RCC 7860 (cell line): ENCODE measurements at places on chromosomes 5 and 9.

DNA sequence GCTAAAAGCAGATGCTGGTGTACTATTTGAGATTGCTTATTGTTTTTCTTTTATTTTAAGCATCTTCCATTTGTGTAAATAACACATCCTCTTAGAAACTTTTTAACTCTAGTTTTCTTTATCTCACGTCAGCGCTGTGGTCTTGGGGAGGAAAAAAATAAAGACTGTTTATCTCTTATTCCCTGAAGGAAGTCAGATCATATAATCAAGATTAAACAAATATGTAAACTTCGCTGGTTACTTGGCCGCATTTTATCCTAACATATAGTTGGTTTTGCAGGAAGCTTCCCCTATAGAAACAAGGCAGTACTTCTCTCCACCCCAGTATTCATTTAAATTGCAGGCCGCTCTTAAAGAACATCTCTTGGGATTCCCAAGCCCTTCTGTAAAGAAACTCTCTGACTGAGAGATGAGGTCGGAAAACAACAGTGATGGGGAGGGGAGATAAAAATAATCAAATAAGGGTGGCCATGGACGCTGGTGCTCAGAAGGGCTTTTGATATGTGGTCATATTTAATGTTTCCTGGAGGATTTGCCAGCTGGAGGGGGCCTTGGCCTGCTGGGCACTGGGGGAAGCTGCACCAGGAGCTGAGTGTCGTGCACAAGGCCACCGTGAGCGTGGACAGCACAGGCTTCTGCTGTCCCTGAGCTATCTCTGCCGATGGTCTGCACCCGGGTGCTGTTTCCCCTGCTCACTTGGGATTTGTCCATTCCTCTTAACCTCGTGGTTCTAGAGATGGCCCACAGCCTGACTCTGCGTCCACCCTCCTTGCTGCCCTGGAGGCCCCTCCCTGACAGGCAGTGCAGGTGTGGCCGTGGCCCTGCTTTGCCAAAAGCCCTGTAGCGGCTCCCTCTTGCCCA, 23.8 kb downstream of the NEURL1B start:
- DNase-seq: no peak

DNA sequence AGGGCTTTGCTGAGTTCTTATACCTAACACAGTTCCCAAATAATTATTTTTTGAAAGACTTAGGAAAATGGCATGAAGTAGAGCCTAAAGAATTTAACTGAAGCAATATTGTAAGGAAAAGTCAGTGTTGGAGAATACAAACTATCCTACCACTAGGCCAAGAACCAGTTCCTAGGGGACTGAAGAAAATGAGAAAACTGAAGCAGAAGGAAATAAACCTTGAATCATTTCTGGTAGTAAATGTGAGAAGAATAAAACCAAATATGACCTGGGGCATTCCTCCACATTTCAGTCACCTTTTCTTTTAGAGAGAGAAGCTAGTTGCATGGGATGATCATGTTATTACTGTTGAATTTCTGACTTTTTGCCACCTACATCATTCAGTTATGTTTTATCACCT, 1393.9 kb upstream of the C9orf72 start:
- no peak for DNase-seq

GRCh38 chr5:92378966-92379611, 996.0 kb upstream of the ARRDC3 start:
- DNase-seq: peak; percentile 44

DNA sequence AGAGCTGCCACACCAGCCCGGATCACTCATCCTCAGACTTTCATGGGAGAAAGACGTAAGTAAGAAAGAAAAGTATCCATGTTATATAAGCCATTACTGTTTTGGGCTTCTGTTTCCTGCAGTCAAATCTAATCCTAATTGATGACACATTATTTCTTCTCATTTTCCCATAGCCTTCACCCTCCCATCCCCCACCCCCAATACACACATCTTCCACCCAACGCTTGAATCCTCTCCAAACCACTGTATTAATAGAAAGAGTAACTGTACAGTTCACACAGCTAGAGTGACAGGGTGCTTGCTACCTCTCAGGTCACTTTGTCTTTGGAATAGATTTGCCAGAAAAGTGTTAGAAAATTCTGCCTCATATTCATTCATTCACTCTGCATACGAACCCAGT, 69.3 kb upstream of the IL17B start:
- no peak for DNase-seq

GRCh38 chr5:37888476-37888875, 48.6 kb upstream of the GDNF start:
- peak; percentile 68 for DNase-seq

- no peak for DNase-seq
Measured at GRCh38 chr9:134683714-134684374, 42.2 kb downstream of the COL5A1 start.

DNA sequence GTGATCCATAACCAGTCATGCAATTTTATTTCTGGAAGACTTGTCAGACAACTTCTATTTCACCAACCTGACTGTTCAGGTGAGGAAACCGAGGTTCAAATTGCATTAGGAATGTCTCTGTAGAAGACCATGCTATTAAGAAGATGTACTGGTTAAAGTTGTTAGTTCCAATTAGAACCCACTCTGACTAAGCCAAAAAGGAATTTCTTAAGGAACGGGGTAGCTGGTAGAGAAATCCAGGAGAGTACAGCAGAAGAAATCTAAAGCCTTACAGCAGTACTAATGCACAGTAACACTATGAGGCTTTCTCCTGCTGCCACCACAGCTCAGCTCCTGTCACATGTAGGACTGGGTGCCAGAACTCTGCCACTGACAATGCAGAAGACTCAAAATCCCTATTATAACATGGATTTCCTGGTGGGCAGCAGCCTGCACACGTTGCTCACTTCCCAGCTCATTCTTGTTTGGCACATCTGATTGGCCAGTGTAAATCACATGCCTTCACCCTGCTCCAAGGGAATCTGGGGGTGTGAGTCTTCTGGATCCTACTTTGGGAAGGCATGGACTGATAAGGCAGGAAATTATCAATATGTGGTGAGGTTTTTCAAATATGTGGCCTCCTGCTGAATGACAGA, 37.1 kb downstream of the CAST start:
- DNase-seq: no peak

- no peak for DNase-seq
Measured at GRCh38 chr9:127148014-127148413, 25.6 kb upstream of the ANGPTL2 start.

DNA sequence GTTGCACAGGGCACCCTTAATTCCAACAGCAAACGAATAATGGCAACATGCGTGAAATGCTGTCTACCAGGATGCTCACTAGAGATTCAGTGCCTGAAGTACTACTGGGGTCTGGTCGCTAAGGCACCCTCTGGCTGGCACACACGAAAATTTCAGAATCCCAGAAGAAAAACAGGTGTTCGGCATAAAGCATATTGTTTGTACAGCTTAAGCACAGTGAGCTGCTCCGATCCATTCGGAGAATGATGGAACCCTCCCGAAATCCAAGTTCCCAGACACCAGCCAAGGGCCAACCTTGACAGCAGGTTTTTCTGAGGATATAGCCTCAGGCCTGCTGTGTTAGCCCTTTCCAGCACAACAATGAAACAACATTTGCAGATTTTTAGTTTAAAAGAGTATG, 61.4 kb upstream of the ALDH1B1 start:
- DNase-seq: no peak

DNA sequence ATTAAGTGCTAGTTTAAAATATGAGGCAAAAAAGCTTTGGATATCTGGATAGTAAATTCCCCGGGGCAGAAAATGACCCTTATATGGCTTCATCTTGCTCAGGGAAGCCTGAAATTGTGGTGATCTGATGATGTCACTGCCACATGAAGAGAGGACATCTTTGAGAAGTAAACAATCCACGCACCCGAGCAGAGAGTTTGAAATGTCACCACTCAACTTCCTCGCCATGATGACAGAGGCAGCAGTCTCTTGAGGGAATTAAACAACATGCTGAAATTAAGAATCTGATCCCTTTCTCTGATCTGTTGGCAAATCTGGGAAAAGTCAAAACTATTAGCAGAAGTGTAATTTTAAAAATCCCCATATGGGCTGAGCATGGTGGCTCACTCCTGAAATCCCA, 110.0 kb downstream of the TLE1 start:
- no peak for DNase-seq

- no peak for DNase-seq
Measured at GRCh38 chr9:20207176-20207575, 415.1 kb downstream of the MLLT3 start.

- DNase-seq: no peak
Measured at GRCh38 chr5:93120051-93120450, 461.0 kb downstream of the NR2F1-AS1 start.

GRCh38 chr5:100165309-100165708, 369.9 kb upstream of the FAM174A start:
- no peak for DNase-seq

GRCh38 chr9:79026316-79026715, 545.4 kb upstream of the TLE4 start:
- no peak for DNase-seq

GRCh38 chr9:16143947-16144890, 591.4 kb downstream of the CCDC171 start:
- no peak for DNase-seq

GRCh38 chr5:150063638-150064037, 22.7 kb downstream of the CSF1R start:
- DNase-seq: no peak

DNA sequence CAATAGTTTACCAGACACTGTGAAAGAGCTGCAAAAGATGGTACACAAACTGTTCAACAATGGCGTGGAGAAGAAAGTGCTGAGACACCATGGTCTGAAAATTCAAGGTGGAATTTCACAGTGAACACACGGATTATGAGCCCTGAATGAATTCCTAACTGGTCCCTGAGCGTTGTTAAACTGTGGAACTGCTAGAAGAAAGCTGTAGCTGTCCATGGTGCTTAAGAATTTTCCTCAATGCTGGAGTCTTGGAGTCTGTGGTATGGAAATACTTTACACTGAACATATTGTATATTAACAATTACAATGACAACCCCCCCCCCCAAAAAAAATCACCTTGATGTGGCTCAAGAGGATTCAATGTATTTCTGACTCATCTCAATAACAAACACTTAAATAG, 68.5 kb downstream of the SLC24A2 start:
- DNase-seq: no peak

- DNase-seq: peak; percentile 43
Measured at GRCh38 chr5:10705747-10706146, 55.3 kb downstream of the DAP start.

GRCh38 chr9:132575811-132576210, 6.6 kb upstream of the BARHL1 start:
- no peak for DNase-seq

GRCh38 chr5:37855438-37855837, 15.6 kb upstream of the GDNF start:
- DNase-seq: no peak

DNA sequence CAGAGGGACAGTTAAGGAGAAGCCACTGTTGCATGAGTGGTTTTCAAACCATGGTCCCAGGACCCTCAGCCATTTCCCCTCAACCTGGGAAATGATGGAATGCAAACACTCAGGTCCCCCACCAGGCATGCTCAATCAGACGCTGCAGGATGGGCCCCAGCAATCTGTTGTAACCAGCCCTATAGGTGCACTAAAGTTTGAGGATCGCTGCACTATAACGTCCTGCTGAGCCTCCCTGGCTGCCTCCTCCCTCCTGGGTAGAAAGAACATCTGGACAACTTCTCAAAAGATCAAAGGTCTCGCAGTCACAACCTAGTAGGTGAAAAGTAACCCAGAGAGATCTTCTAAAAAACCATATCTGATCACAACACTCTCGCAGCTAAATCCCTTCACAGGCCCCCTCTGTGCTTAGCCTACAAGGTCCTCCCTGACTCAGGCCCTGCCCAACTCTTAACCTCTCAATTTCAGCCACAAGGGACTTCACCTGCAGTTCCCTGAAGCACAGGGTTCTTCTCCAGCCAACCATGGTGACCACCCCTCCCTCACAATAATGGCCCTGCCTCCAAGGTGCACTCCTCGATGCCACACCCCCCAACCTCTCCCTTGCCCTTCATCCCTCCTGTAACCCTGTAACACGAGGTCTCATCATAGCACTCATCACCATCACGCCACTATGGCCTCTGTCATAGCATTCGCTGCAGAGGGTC, 3.5 kb downstream of the SHB start:
- DNase-seq: no peak

- DNase-seq: no peak
Measured at GRCh38 chr9:26937816-26938371, 9.1 kb downstream of the PLAA start.

- no peak for DNase-seq
Measured at GRCh38 chr9:129834489-129835127, 467 bp downstream of the C9orf78 start.

- peak; percentile 14 for DNase-seq
Measured at GRCh38 chr5:112417931-112418658, 982 bp downstream of the EPB41L4A start.

GRCh38 chr5:151056379-151057325, 24.2 kb downstream of the TNIP1 start:
- no peak for DNase-seq
